Left ventricle myocardium inferior (tissue), 1 donor: ENCODE measurements at places on chromosomes 3 and 15. TPM values are rescaled to one million over a fixed set of nuclear protein-coding genes. Genes with fewer than 3 reads are reported as not detected.

Gene LRRIQ4
- not detected for total RNA-seq

Gene CELSR3
- total RNA-seq = 0.14 TPM

Gene LMAN1L
- 8.1 TPM for total RNA-seq

Gene TM6SF1
- 4.7 TPM for total RNA-seq

Gene NTRK3
- total RNA-seq = 1.6 TPM

Gene SQOR
- total RNA-seq = 16.5 TPM

Gene ROBO2
- 0.19 TPM for total RNA-seq

Gene CMTM8
- 5.7 TPM for total RNA-seq

Gene C15orf62
- 0.30 TPM for total RNA-seq

Gene OR5K2
- not detected for total RNA-seq

Gene EFCC1
- 1.5 TPM for total RNA-seq

Gene GOLGA8H
- total RNA-seq = 0.16 TPM

Gene FEZF2
- not detected for total RNA-seq

Gene RNF111
- 20.3 TPM for total RNA-seq

Gene SCN11A
- 0.05 TPM for total RNA-seq

Gene MYLK
- 11.1 TPM for total RNA-seq

Gene SPG11
- total RNA-seq = 49.6 TPM

Gene GPR171
- total RNA-seq = not detected

Gene GNB4
- total RNA-seq = 11.9 TPM

Gene AMIGO3
- total RNA-seq = not detected

Gene CFAP161
- 0.91 TPM for total RNA-seq

Gene GCSAM
- 0.25 TPM for total RNA-seq

Gene MAPKAPK3
- total RNA-seq = 359 TPM

Gene PSMD2
- 213 TPM for total RNA-seq

Gene SCAANT1
- not detected for total RNA-seq

Gene TMIE
- total RNA-seq = 1.5 TPM

Gene CIDEC
- total RNA-seq = 0.36 TPM

Gene ROPN1
- not detected for total RNA-seq

Gene PRICKLE2
- total RNA-seq = 8.7 TPM

Gene ZNF717
- 7.9 TPM for total RNA-seq

Gene PARL
- 52.8 TPM for total RNA-seq

Gene SLC24A5
- not detected for total RNA-seq

Gene ADAMTSL3
- 11.9 TPM for total RNA-seq

Gene OTOL1
- not detected for total RNA-seq

Gene MUC20
- total RNA-seq = 4.7 TPM

Gene ZKSCAN7
- 2.6 TPM for total RNA-seq

Gene MYO5C
- 2.9 TPM for total RNA-seq

Gene B4GALT4
- total RNA-seq = 12.7 TPM

Gene PTH1R
- total RNA-seq = 6.4 TPM

Gene ZNF660
- total RNA-seq = 1.1 TPM

Gene LNP1
- 4.2 TPM for total RNA-seq

Gene SERPINI2
- total RNA-seq = 0.41 TPM

Gene CYFIP1
- total RNA-seq = 24.1 TPM

Gene ALG1L2
- total RNA-seq = not detected

Gene P2RY1
- 11.2 TPM for total RNA-seq
